Chondrocyte (in vitro differentiated cells): ENCODE measurements at places on chromosomes 12 and 14.
A peak's percentile ranks its signal among the peaks of the same experiment; 100 is the strongest.

DNA sequence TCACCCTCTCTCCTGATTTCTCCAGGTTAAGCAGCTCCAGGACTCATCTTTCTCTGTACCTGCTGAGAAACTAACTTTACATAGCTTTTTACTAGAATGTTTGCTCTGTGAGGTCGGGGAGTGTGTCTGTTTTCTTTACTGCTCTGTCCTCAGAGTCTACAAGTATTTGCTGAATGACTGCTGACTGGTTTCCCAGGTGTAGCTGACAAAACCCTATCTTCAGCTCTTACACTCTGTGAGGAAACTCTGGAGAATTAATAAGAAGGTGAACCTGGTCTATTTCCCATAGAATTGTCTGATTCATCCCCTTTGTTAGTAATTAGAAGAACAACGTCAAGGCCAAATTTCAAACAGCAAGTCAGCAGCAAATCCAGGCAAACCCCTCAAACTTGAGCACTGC, 226.8 kb downstream of the ZFP36L1 start:
- no peak for DNase-seq

GRCh38 chr12:24113701-24114100, 164.2 kb upstream of the SOX5 start:
- DNase-seq, result no peak

DNA sequence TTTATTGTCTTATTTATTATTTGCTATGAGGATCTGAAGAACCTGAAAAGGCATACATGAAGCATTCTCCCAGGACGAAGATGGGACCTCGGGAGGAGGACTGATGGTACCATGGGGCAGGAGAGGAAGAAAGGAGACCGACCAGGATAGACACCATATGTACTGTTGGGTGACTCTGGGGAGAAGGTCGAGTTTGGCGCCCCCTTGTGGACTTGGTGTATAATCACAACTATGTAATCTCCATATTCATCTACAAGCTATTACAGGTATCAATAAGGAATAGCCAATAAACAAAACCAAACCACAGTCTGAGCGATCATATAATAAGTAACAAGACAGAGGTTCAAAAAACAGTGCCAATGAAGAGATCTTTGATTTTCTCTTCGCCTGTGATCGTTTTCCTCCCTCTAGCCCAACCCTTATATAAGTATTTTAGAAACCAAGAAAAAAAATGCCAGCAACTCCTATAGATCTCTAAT, 139.1 kb downstream of the SPTSSA start:
- no peak for DNase-seq

GRCh38 chr12:6950811-6951540, at the start of gene PTPN6:
PTPN6 (plus strand) TSS chr12:6951356; CDS start chr12:6951513, 157 bp downstream.
- DNase-seq, result peak; percentile 86

- no peak for DNase-seq
These were observed 363 bp upstream of the LMO3 start for GRCh38 chr12:16606201-16606849.

- no peak for DNase-seq
These were observed 21.0 kb upstream of the RIC8B start for GRCh38 chr12:106753526-106753925.

- no peak for DNase-seq
These were observed 205.4 kb downstream of the EPS8 start for GRCh38 chr12:15583804-15584203.

DNA sequence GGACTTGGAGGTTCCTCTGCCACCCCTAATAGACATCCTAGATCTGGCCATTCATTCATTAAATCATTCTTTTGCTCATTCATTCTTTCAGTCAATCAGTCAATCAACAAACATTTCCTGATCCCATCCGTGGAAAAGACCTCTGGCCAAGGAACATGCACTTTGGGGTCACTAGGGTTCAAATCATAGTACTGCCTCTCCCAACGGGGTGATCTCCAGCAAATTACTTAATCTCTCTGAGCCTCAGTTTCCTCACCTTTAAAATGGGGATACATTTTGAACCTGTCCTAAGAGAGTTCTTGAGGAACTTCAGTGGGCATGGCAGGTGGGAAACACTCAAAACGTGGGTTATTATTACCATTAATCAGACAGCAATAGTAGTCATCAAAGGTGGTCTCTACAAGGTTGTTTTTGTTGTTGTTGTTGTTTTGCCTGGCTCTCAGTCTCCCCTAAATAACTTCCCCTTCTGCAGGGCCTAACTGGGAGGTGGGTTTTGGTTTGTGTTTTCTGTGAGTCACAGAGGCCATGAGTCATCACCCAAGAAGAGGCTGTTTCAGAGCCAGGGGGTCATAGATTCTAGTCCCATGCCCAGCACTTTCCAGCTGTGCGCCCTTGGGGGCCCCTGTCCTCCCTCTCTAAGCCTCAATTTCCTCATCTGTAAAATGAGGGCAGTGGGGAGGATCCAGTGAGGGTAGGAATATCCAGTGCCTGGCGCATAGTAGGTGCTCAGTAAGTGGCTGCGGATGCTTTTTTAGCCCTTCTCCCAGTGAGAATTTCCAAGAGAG, 16.9 kb upstream of the FAM222A start:
- no peak for DNase-seq

GRCh38 chr12:90064852-90065801, 356.5 kb upstream of the ATP2B1 start:
- no peak for DNase-seq

DNA sequence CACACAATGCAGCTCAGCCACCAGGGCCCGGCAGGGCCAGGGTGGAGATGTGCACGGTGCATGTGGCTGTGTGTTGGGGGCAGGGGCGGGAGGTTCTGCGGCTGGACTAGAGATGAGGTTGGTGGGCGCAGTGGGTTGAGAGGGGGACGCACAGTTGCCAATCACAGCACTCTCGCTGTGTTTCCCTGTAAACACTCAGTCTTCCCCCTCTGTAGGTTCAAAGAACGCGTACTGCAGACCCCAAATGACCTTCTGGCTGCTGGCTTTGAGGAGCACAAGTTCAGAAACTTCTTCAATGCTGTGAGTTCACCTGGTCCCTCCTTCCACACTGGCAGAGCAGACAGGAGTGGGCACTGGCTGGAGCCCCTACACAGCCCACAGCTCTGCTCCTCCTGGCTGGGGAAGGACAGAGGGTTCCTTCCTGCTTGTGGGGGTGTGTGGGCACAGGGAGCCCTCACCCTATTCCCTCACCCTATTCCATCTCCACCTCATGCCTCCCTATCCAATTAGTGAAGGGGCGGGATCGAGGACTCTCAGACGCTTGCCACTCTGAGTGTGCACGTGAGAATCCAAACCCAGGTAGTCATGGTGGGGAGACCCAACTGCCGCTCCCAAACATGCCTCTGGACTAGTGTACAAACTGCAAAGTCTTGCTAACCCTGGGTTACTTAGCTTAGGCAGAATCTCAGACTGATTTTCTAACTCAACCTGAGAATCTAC, 17.8 kb downstream of the OTUB2 start:
- no peak for DNase-seq

- no peak for DNase-seq
These were observed 17.2 kb upstream of the LRRK2 start for GRCh38 chr12:40207551-40207950.

- no peak for DNase-seq
These were observed 1.1 kb downstream of the ARID2 start for GRCh38 chr12:45730348-45731189.

DNA sequence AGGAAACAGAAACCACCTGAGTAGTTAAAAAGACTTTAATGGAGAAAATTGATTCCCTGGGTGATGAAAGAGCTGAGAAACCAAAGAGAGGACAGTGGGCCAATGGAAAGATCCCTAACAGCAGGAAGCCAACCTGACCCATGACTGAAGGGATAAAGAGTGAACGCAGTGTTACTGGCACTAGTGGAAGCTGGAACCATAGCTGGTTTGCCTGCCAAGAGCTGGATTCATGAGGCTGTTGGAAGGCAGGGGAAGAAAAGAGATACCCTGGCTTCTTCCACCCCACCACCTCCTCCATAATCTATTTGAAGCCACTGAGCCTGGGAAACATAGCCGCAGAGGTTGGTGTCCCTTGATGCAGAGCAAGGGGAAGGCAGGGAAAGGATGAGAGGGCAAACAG, 125.5 kb upstream of the PRKD1 start:
- no peak for DNase-seq

- DNase-seq, result no peak
These were observed 179.8 kb downstream of the CALM1 start for GRCh38 chr14:90576581-90576980.
